Activated T-helper 17 cell treated with anti-CD3 and anti-CD28 coated beads, Interleukin-2, amount 50 U/mL, for 72 hours (primary cell): ENCODE measurements at places on chromosomes 4 and X. TPM values are rescaled to one million over a fixed set of nuclear protein-coding genes. Genes with fewer than 3 reads are reported as not detected.

ARHGAP24 gene
- not detected for total RNA-seq

TRAM1L1 gene
- total RNA-seq: not detected

S100P gene
- total RNA-seq: 2.5 TPM

SPANXN3 gene
- not detected for total RNA-seq

TMSB15A gene
- total RNA-seq: 0.39 TPM

FGA gene
- total RNA-seq: not detected

DDIT4L gene
- 3.5 TPM for total RNA-seq

H2BW2 gene
- not detected for total RNA-seq

GRCh38 chrX:140110081-140110650, 144.8 kb upstream of the CXorf66 start:
- ATAC-seq: no peak

DNA sequence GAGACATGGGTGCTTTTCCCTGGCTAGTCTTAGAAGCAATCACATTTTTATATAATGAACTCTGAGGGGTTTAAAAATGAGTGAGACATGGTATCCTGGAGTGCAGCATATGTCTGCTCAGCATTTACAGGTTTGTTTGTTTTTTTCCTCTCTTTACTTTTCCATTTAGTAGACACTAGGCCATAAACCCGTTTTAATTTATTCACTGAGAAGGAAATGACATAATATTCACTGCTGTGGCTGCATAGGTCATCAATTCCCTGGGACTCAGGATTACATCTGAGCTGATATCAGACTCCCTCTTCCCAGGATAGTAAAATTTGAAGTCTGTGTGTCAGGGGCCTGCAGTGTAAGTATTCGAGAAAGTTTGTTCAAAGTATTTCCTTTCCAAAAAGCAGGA, 178.9 kb upstream of the SPRY1 start:
- no peak for ATAC-seq

- no peak for ATAC-seq
These were observed 108.2 kb upstream of the MAMLD1 start for GRCh38 chrX:150254909-150255308.

DNA sequence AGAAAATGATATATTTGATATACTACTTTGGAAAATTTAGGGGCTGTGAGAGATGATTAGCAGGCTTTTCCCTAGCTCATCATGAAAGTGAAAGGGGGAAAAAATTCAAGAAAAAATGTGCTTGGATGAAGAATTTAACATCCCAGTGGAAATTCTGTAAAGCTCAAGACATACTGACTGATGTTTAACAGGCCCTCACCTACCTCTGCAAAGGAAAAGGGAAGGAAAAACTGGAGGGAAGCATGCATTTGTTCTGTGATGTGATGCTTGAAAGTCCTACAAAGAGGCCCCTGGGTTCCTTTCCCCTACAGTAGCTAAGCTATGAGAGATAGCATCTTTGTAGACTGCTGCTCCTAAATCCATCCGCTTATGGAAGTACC, 364.1 kb downstream of the PDGFC start:
- ATAC-seq: no peak

DNA sequence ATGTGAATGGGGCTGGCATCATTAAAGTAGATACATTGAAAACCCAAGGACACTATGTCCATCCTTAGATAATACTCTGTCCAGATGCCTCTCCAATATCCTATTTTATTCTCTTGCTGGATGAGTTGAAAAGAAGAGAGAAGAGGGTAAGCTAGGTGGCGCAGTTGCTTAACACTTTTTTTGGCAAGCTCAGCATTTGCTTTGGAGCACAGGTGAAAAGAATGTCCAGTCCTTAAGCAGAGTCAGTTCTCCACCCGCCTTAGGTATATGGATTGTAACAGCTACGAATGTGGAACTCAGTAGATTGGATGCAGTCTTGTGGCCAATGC, 208.4 kb downstream of the NWD2 start:
- peak; percentile 61 for ATAC-seq

DNA sequence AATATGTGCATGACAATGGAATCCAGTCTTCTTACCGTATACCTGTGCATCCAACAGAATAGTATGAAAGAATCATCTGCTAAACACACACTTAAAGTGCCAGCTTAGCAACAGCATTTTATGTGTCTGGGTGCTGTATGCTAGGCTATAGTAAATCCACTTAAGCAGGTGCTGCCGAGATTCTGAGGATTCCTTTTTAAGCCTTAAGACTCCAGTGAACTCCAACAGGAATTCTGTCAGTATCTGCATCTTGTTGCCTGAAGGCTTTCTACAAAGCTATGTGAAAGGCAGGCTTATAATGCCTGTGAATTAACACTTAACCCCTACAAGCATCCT, 1076.4 kb upstream of the PABPC4L start:
- no peak for ATAC-seq

GRCh38 chr4:81255524-81255923, 40.5 kb upstream of the PRKG2 start:
- no peak for ATAC-seq

GRCh38 chr4:35933901-35934300, 310.4 kb downstream of the ARAP2 start:
- no peak for ATAC-seq

DNA sequence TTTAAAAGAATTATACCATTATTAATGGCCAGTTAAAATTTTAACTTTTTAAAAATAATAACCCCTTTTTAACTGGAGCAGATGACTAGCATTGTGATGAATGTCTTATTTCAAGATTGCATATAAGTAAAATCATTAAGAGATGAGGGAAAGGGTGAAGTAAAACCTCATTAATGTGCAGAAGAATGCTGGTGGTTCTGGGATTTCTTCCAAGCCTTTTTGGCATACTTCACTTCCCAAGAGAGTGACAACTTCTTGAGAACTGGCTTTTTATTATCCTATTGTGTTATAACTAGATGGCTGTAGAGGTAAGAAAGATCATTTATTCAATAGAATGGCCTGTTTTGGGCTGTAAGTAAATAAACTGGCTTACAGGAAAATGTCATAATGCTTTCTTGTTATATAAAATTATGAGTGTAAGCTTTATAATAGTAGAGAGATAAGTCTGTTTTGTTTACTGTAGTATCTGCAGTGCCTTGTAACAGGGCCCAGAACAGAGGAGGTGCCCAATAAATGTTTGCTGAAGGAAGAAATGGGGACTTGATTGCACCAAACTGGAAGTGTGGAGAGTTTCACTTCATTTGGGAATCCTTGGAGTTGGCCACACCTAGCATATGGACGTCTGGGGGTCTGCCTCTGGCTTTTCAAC, 242.9 kb upstream of the PITX2 start:
- ATAC-seq: no peak

DNA sequence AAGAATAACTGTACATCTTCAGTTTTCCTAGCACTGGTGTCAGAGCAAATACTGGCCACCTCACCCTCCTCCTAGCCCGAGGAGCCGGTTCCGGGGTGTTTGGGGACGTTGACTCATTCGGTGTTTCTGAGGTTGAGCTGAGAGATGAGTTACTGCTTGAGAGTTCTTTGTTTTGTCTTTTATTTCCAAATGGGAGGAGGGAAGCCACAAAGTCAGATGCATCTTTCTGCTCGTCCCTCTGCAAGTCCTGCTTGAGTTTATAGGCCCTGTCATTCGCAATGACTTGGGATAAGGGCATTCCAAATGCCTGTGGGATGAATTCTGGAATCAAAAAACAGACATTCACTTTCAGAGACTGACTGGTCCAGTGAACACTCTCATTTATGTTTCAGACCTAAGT, 77.5 kb downstream of the HCCS start:
- peak; percentile 51 for ATAC-seq

DNA sequence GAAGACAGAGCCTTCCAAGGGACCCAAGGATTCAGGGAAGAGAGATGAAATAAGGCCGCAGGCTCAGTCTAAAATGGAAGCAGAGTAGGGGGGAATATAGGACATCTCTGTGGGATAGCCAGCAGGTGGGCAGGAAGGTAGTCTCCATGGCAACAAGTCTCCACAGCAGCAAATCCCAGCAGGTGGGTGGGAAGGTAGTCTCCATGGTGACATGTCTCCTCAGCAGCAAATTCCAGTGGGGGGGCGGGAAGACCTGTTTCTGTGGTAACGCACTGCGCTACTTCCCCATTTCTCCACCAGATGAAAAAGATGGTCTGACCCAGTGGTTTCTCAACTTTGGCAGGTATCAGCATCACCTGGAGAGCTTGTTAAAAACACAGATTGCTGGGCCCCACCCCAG, 18.3 kb downstream of the NLGN3 start:
- ATAC-seq: no peak

- ATAC-seq: no peak
These were observed 93.8 kb downstream of the GPC4 start for GRCh38 chrX:133321451-133321850.

GRCh38 chrX:119735467-119735866, 22.9 kb upstream of the SOWAHD start:
- no peak for ATAC-seq

- ATAC-seq: no peak
These were observed 5.0 kb upstream of the SCML1 start for GRCh38 chrX:17732138-17732783.

- peak; percentile 20 for ATAC-seq
These were observed 680 bp upstream of the ASMTL start for GRCh38 chrX:1453395-1453783.
